BE2C (cell line): ENCODE measurements at places on chromosomes 11 and 22.

- no peak for DNase-seq
Observed at GRCh38 chr11:29333993-29334775, 682.6 kb downstream of the KCNA4 start.

GRCh38 chr11:127058524-127058923 is 58.0 kb upstream of the KIRREL3 start:
- DNase-seq, result no peak

DNA sequence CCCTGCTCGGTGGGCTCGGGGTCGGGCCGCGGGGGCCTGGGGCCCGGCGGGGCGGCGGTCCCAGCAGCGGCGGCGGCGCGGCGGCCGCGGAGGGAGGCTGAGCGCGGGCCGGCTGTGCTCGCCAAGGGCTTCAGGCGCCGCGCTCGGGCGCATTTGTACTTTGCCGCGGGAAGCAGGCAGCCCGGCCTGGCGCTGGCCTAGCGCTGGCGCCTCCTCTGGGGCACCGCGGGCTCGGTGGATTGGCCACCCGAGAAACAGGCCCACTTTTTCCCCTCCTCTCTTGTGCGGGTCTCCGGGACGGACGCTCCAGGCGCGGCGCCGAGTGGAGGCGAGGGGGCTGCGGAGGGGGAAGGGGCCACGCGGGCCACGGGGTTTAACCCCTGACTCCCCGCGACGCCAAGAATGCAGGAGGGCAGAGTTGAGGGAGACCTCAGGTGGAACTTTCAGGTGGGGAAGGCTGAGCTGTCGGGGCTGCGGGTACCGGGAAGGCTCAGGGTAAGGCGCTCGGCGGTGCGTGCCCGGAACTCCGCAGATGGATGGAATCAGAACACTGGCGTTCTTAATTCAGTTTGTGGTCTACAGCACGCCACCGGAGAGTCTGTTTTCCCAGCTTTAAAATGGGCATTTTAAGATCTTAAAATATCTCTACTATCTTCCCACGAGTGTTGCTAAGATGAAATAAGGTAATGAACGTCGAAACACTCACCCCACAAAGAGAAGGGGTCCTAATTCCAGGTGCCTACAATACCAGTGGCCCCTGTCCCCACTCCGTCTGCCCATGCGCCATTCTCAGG is at the start of gene CHRDL2:
Gene CHRDL2 (minus strand): TSS at position 126 of the 794 bp plus-strand sequence. CDS start 538 bp downstream, outside the sequence.
- peak; percentile 44 for DNase-seq

DNA sequence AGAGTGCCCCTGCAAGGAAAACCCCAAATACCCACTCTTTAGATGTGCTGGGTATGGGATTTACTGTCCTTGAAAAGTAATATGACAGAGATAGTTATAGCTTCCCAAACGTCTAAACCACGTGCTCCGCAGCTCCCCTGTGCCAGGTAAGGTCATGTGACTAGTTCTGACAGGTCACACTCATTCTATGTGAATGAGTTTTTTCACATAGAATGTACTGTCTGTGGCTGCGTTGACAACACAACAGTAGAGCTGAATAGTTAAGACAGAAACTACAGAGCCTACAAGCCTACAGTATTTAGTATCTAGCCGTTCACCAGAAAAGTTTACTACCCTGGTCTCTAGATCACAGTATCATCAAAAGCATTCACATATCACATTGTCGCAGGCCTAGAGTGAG is 236.2 kb downstream of the ETS1 start:
- no peak for DNase-seq

DNA sequence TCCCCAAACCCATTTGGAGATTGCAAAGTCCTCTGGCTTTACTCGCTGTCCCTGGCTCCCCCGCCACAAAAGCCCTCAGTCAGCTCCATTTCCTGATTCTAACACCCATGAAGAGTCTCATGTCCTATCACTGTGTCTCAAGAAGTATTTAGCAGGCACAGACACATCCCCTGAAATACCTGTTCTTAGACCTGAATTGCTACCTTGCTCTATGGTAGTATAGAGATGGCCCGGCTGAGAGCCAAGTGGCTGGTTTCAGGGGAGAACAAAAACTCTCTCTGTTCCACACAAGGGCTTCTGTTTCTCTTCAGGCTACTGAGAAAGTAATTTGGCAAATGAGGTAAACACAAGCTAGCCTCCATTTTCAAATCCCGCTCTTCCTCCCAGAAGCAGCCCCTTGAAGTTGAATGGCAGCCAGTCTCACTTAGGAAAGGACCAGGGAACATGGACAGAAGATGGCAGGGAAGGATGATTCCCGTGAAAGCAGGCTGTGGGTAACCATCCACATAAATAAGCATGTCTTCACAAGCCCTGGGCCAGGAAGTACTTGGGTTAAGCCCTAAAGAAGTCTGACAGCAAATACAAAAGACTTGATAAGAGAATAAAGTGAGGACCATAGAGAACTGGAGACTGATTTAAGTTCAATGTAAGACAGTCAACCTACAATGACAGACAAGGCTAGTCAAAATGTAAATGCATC is 137.8 kb downstream of the C11orf58 start:
- DNase-seq, result no peak

DNA sequence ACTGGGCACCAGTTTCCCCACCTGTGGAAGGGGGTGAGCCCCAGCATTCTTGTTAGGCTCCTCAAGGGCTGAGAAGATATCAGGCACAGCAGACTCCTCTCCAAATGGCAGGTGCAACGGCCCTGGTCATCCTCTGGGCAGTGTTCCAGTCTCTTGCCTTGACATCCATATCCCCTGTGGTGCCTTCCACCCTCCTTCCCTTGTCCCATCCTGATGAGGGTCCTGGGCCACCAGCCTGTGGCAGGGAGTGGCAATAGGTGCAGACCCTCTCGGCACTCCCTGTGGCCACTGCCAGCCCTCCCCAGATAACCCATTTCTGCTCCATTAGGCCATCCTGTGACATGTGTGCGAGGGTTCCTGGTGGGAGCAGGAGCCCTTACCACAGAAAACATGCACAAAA is 78.8 kb upstream of the NECTIN1 start:
- DNase-seq, result no peak

GRCh38 chr11:126611438-126611837 is 256.0 kb downstream of the ST3GAL4 start:
- no peak for DNase-seq

GRCh38 chr11:111324277-111324720 is 26.0 kb downstream of the POU2AF3 start:
- no peak for DNase-seq

DNA sequence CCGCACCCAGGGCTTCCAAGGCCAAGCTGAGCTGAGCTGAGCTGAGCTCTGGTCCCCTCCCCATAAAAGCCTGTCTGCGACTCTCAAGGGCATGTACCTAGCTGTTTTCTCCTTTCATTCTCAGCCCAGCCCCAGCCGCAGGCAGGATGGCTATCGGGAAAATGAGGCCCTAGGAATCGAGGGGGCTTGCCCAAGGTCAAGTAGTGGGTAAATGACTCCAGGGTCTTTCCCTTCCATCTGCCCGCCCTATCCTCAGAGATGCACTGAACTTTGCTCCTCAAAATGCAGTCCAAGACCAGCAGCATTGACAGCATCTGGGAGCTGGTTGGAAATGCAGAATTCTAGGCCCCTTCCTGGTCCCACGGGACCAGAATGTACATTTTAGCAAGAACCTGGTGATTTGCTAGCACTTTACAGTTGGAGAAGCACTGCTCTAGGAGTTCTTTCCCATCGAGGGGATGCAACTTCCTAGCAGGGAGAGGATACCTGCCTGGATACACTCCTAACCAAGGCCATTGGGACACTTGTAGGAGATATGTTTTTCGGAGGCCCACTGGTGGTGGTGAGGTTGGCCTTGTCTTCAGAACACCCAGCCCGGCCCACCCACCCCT is 43.2 kb upstream of the ACCSL start:
- no peak for DNase-seq

DNA sequence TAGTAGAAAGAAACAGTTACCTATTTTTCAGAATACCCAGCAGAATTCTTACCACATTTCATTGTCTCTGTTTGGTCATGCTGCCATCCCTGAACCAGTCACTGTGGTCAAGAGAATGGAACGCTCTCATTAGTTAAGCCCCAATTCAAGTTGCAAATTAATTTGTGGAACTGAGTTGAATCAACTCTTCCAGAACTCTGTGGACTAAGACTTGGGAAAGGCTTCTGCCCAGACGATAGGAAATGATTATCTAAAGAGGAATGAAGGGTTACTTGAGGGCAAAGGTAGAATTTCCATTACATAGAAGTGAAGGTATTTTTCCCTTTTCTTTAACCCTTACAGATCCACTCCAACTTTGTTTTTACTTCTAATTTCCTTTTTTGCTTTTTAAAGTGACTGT is 286.4 kb downstream of the DYNC2H1 start:
- no peak for DNase-seq

DNA sequence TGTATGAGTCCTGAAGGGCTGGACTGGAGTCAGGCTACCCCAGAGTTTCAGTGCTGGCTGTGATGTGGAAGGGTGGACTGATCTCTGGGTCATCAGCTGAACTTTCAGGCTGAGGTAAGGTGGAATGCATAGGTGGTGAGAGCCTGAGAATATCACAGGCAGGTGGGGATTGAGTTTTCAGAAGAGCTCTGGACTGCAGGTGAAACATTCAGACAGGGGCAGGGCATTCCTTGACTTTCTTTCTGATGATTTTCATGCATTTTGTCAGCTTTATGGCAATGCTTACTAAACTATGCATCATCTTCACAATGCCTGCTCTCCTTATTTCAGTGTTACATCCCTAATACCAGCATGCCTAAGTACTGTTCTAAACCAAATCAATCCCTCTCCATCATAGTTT is 755.0 kb downstream of the KCNA4 start:
- DNase-seq, result no peak

DNA sequence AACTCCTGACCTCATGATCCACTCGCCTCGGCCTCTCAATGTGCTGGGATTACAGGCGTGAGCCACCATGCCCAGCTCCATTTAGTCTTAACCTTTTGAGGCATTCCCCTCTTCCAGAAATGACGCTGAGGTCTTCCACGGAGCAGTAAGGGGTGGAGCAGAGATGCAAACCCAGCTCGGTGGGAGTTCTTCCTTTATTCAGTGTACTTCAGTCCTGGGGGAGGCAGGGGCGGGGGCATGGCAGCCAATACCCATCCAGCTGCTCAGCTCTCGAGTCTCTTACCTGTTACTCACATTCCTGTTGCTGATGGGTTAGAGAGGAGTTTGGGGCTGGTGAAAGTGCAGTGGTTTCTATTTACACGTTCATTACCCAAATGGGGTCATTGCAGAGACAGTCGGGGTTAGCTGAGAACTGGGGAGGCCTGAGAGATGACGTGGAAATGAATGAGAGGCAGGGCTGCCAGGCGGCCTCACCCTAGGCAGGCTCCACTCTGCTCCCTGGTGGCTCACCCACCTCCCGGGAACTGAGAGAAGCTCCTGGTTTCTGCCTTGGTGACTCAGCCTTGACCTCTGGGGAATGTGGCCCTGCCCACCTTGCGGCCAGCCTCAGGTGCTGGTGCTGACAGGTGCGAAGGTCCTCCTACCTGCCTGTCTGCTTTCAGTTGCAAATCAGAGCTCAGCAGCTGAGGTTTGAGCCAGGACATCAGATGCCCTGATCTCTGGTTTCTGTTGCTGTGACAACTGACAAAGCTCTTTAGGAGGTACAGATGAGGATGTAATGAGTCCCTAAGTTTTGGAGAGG is 13.4 kb upstream of the ST14 start:
- DNase-seq, result no peak

DNA sequence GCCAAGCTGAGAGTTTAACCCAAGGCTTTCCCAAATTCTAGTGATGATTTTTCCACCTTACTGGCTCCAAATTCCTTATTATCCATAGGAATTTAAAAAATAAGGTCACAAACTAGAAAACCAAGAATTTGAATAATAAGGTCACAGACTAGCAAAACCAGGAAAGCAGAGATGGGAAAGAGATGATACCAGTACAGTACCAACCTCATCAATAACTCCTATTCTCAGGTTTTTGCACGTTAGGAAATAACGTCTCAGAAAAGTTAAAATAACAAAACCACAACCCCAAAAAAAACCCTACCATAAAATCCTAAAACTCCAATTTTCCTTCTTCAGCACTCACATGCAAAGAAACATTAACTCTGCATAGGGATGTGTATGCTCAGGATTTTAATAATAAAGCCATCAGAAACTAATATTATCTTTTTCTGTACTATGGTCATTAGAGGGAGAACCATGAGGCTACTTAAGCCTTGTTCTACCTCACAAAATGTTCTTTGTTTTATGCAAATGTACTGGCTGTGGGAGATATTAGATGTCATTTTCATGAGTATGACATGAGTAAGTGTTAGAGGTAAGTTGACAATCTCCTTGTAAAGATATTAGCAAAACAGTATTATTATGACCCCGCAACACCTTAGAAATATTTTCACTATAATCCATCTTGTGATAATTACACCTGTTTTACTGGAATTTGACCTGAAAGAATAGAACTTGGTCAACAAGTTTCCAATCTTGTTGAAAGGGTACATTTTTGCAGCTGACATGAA is 16.1 kb upstream of the EED start:
- DNase-seq, result no peak

DNA sequence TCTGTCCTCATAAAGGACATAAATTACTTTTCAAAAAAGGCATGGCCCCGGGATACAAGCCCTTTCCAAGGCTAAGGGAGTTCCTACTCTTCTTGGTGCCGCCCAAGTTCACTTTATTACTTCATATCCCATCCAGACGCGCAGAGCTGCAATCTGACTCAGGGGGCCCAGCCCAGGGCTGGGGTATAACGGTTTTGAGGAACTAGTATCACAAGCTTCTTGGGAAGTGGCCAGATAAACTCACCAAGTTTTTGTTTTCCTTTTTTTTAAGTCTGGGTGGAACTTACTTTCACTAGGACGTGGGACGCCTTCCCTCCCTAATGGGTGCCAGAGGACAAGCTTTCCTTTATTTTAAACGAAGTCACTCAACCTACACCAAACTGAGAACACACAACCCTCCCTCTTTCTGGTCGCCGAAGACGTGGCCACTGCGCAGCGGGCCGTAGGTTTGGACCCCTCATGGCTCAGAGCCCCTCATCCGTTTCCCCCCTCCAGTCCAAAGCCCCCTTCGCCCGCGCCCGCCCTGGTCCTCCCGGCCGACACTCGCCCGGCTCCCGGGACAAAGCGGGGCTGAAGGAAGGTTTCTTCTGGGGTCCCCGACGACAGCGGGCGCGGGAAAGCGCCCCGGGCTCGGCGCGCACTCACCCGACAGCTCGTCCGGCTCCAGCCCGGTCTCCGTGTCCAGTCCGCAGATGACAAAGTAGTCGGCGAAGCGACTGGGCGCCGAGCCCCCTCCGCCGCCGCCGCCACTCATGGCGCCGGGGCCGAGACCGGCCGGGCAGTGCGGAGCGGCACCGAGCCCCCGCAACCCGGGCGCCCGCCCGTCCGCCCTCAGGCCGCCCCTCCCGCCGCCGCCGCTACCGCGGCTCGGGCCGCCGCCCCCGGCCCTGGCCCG is 587 bp downstream of the DENND5A start:
- DNase-seq, result peak; percentile 16

DNA sequence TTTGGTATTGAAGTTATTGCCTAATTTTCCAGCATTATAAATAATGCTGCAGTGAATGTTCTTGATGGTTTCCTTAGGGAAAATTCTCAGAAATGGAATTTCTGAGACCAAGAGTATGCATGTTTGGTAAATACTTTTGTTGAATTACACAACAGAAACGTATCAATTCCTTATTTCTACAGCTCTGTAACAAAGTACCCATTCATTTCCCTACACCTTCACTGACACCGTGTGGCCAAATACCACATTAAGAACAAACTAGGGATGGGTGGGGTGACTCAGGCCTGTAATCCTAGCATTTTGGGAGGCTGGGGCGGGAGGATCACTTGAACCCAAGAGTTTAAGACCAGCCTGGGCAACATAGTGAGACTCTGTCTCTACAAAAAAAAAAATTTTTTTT is 21.8 kb downstream of the MCAM start:
- no peak for DNase-seq
